ENCODE measurements at places on chromosomes 5 and 9.

- no peak for DNase-seq
These were observed 26.9 kb upstream of the GALNT10 start for GRCh38 chr5:154163327-154164248.

DNA sequence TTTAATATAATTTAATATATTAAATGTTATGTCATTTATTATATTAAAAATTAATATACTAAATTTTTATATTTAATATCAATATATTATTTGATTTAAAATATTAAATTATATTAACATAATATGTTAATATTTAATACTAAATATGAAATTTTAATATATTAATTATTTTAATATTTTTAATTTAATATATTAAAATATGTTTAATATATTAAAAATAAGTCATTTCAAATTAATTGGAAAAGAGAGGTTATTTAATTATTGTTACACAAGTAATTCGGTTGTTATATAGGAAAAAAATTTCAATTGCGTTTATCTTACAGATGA is 114.2 kb downstream of the LIFR start:
- DNase-seq: no peak

GRCh38 chr5:135031813-135032694 is 2.0 kb downstream of the PITX1 start:
- DNase-seq: no peak

DNA sequence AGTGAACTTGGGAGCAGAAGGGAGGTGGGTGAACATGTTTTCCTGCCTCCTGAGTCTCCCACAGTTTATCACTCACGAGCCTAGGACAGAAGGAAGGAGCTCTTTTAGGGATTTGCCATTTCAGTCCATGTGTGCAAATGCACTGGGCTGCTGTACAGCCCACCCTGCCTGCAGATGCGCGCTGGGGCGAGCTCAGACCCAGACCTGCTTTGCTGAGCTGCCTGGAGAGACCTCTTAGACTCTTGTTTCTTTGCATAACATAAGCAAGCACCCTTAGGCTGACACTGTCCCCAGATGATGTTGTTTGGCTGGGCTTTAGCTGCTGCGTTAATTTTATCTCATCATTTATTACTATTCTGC is 199.0 kb downstream of the CACNA1B start:
- DNase-seq: no peak

DNA sequence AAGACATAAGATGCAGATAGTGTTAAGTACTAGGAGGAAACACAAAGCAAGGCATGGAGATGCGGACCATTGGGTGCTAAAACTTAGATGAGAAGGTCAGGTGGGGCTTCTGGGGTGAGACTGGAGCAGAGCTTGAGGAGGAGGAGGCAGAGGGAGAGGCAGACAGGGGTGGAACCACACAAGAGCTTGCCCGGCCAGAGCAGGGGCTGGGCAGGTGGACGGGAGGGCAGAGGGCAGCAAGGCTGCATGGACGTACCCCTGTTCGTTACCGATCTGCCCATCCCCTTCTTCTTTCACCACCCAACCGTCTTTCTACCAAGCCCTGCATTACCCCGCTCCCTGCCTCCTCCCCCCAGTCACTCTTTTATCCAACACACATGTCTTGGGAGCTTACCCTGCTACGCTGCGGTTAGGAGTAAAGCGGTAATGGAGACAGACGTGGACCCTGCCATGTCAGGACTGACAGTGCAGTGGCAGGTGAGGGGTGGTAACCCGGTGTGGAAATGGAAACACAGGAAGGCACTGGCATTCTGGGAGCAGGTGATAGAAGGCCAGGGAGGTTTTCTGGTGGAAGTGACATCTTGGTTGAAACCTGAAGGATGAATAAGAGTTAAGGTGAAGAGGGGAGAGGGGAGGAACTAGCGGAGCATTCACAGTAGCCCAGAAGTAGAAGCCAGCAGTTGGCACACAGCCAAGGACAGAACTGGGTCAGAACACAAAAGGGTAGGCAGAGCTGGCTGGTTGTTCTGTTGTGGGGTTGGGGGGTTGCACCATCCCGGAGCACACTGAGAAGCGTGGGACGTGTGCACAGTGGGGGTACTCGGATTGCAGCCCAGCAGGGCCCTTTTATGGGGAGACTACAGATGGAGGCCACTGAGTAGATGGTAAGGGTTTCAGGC is 167.2 kb downstream of the CACNA1B start:
- DNase-seq: no peak

DNA sequence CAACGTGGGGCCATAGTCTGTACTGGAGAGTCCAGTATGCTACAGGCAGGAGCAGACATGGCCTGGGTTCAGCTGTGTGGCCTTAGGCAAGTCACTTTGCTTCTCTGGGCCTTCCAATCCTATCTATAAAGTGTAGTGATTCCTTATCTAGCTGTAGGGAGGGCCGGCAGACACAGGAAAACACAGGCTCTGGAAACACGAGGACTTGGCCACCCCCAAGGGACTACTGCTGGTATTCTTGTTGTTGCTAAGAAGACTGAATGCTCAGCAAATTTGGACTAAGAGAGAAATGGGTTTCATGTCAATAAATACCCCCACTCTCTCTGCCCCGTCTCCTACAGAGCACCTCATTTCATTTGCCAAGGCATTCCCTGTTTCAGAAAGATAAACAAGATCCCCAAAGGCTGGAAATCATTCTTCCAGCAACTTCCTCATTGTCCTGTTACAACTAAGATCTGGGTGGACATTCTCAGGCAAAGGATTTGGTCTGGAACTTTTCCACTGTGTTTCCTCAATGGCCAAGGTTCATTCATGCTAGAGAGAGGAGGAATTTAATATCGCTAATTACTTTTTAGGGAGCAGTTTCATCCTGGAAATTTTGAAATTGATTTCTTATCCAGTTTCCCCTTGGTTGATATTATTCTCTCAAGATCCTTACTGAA is 105.8 kb downstream of the GABBR2 start:
- no peak for DNase-seq

DNA sequence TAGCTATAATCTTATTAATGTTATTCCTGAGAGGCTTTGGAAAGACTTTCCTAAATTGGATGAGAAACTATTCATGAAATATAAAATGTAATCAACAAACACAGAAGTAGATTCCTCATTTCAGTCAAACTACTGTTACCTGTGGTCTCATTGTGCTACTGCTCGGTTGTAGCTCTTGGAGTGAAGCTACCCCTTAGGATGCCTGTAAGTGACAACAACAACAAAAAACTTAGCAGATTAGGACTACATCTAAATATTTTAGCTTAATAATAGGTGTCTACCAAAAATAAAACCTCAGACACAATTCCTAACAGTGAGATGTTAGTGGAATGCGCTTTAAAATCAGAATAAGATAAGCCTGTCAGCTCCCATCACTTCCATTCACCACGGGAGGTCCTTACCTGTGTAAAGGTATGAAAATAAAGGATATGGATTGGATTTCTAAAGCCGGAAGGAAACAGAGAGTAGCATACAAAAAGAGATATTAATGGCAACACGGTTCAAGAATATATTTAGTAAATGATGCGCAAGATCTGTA is 369.2 kb downstream of the OSTF1 start:
- DNase-seq: no peak

- no peak for DNase-seq
These were observed 1.1 kb upstream of the UBAP2 start for GRCh38 chr9:34049630-34050384.

DNA sequence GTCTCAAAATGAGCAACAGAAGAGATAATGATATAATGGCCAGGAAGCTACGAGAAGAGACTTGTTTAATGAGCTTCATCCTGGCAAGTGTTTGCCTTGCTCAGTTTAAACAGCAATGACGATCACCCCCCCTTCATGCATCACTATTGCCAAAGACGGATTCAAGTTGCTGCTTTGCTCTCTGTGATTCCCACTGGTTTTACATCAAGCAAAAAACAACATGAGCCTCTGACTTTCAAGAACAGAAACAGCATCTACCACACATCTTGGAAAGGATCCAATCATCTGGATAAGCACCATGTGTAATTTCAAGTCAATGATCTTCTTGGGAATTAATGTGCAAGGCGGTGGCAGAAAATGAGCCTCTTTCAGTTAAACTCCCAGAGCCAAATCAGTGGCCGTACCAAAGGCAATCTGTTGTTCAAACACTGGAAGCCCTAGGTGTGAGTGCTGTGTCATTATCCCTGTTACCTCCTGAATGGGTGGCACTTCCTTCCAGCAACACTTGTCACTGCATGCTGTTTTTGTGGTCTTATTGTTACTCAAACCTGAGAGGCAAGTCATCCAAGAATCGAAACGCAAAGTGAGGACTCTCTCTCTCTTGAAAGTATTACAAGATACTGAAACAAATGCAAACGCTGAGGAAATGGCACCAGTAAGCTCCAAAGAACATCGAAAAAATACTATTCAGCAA is 72.8 kb downstream of the MED27 start:
- no peak for DNase-seq

DNA sequence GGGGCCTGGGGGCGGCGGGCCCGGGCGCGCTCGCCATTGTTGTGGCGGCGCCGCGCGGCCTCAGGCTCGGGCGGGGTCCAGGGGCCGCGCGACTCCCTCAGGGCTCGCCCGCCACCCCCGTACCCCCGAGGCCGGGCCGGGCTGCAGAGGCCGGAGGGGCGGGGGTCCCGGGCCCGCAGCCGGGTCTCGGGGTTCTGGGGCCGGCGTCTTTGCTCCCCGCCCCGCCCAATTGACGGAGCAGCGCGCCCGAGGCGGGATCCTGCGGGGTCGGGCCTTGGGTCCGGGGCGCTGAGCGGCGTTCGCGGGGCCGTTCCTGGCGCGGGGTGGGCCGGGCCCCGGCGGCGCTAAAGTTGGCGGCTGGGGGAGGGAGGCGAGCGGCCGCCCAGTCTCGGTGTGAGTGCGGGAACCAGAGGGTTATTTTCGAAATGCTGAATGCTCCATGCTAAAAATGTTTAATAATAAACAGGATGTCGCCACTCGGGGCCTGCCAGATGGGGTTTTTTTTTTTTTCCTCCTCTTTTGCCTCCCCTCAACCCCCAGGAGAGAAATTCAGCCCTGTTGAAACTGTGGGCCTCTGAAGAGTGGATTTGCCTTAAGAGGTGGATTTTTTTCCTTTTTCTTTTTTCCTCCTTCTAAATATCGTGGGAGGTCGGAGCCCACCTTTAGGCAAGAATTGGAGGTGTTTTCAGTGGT is 724 bp downstream of the PRRC2B start:
- DNase-seq: no peak

DNA sequence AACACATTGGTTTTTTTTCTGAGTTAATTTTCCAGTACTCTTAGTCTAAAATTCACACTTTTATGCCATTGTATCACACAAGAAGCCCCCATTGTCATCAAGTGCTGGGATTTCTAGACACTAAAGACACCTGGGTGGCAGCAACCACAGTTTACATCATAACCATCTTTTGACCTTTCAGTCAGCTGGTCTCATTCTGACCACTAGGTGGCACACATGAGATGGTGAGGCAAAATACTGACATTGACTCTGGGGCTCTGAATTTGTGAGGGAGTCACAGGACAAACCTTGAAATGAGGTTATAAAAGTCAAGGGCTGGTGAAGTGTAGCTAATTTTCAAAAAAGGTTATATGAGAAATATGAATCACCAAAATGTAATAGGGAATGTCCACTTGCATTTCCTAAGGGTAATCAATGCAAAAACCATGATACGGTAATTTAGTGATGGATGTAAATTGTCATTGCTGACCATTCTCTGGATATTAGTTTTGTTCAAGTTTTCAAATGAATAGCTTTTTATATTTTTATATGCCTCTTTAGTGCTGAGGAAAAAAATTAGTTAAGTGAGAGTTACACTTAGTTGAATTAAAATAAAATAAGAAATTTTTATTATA is 229.4 kb downstream of the DMAC1 start:
- peak; percentile 39 for DNase-seq

DNA sequence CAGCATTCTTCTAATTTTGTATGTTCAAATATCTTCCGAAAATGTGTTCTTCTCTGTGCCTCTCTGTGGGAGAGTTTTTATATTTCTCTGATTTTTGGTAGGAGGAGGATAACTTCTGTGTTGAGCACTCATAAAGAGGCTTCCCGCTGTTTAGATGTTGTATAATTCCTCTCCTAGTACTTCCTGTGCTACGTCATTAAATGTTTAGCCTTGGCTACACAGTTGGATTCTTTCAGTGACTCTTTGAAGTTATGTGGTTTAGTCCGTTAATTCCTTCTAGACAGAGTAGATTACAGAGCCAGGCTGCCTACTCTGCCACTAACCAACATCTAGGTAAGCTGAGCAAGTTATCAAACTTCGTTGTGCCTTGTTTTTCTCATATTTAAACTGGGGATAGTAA is 302.6 kb downstream of the OSTF1 start:
- no peak for DNase-seq

DNA sequence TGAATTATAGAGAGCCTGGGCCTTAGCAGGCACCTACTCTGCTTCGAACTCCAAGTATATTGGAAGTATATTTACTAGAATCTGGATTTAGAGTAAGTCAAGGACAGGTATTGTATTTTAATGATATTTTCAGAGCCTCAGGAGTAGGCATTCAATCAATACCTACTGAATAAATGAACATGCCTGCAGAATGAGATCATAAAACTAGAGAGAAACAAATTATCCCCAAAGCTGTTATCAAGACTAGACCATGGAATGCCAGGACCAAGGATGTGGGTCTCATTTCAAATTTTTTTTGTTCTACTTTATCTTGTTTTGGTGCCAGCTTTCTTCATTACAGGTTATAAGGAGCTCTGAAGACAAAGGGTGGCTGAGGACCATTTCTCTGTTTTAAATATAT is 66.0 kb downstream of the GDNF start:
- no peak for DNase-seq

GRCh38 chr9:131198041-131198715 is 72.8 kb downstream of the NUP214 start:
- DNase-seq: no peak

DNA sequence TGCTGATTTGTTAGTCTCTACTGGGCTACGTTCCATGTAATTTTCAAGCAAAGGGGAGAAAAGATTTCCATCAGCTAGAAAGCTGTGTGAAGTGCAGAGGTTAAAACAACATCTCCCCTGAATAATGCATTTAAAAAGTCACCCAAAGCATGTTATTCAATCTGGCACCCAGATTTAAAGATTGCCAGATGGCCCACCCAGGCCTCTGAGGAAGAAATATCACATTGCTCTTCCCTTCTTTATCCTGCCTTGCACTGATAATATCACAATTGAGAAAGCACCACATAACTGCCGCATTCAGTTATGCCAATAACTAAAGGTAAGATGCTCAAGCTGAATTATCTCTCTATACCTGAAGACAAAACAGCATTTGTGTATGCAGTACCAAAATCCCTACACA is 119.4 kb upstream of the PUM3 start:
- DNase-seq: no peak

GRCh38 chr9:136043441-136043991 is 51.6 kb downstream of the NACC2 start:
- DNase-seq: no peak

DNA sequence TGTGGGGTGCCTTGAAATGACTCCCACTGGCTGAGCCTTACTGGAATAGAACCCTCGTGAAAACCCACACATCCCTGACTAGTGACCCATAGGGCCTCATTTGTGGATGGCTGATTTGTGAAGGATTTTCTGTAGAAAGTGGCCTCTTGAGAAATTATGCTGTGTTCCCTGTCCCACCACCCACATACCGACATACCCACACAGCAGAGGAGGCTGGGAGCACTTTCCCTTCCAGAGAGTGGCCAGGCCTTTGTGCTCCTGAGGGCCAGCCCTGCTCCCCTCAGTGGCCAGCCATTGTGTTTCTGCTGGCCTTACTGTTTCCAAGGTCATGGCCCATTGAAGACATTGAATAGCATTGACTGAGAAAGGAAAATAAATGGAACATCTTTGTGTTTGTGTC is 29.6 kb downstream of the IL9 start:
- no peak for DNase-seq
